ENCODE measurements at places on chromosomes 2 and 18.

DNA sequence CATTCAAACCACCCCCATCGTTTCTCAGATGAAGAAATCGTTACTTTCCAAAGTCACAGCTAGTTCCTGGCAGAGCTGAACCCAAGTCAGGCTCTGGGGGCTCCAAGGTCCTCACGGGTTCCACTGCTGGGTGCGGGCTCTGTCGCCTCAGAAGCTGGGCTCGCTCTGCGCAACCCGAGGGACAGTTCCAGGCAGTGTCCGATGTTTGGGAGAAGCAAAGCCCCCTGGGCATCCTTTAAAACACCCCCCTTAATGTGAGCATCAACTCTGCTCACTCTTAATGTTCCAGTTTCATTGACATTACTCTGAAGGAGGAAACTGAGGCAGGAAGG lies 796 bp downstream of the AOX1 start:
- no peak for DNase-seq

DNA sequence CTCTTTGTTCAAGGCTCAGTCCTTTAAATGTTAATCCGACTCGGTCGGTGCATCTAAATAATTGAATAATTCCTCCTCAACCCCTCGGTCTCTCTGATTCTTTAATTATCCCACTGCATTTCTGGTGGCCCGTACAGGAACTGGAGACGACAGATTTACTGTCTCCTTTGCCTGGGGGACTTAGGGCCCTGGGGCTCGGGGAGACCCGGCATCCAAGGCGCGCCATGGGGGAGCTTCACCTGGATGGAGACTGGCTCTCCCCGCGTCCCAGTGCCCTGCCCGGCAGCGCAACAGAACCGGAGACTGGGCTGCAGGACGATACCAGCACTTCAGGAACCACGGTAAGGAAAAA lies 47.7 kb upstream of the SELENOI start:
- DNase-seq, result peak; percentile 8

DNA sequence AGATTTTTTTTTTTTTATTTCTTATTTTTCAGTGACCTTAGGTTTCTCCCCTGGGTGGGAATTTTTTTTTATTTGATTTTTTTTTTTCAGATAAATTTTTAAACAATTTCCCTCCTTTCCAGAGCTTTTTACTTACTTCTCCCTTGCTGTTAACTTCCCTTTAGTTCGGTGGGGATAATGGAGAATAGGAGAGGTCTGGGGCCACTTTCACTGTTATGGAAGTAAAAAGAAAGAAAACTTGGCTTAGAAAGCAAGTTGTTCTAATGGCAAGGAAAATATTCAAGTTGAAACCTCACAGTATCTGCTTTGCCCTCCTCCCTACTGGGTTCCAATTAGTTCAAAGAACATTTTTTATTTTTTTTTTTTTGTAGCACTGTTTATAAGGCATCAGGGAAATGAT lies 537.1 kb upstream of the NXPH2 start:
- no peak for DNase-seq

DNA sequence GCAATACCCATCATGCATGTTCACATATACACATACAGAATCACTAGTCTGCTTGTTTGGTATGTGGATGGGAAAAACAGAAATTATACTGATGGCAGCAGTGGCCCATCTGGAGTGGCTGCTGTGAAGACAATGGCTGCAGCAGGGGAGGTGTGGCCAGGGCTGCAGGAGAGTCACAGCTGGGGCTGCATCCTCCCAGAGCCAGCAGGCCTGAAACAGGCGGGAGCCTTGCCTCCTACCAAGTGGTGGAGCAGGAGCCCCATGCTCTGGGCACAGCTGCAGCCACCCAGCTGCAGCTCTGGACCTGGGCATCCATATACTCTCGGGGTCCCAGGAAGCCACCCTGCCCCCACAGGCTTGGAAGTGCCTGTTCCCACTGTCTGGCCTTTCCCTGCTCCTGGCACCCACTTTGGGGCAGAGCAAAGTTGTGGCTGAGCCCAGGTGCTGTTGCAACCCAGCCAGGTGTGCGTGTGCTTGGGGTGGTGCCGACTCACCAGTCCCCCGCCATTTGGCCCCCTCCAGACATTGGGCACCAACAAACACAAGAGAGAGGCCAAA lies 136.6 kb downstream of the SPAG16 start:
- DNase-seq, result no peak

DNA sequence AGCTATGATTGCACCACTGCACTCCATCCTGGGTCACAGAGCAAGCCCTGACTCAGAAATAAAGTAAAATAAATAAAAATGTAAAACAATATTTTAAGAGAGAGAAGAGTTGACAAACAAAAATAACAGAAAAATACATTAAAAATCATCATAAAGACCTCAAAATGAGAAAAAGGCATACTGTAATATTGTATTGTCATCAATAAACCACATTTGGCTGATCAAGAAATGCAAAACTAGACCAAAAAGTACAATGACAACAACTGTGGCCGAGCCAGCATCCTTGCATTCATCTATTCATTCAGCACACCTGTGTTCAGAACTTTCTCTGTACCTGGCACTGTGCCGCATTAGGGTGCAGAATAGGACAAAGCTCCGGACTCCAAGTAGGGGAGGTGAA lies 121.8 kb downstream of the ALK start:
- no peak for DNase-seq

GRCh38 chr2:222900354-222900753 lies 39.5 kb downstream of the ACSL3 start:
- no peak for DNase-seq

GRCh38 chr2:154709215-154709614 lies 10.7 kb downstream of the KCNJ3 start:
- no peak for DNase-seq

- no peak for DNase-seq
These were observed 86.7 kb downstream of the SPATS2L start for GRCh38 chr2:200393191-200393590.

- no peak for DNase-seq
These were observed 172.3 kb downstream of the RNF152 start for GRCh38 chr18:61720496-61720895.

DNA sequence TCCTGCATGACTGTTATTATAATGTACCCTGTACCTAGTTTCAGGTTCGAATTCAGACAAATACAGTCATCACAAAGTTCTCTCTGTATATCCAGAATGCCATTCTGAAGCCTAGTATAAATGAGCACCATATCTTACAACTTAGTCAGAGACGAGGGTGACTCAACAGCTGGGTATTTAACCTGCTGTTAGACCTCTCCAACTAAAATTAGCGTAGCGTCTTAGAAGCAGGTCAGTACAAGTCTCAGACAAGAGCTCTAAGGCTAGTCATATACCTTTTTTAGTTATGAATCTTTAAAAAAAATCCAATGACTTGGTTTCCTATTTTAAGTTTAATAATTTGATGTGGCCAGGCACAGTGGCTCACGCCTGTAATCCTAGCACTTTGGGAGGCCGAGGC lies 74.1 kb downstream of the CABYR start:
- no peak for DNase-seq

- no peak for DNase-seq
These were observed 110.9 kb upstream of the RND3 start for GRCh38 chr2:150598383-150598782.

DNA sequence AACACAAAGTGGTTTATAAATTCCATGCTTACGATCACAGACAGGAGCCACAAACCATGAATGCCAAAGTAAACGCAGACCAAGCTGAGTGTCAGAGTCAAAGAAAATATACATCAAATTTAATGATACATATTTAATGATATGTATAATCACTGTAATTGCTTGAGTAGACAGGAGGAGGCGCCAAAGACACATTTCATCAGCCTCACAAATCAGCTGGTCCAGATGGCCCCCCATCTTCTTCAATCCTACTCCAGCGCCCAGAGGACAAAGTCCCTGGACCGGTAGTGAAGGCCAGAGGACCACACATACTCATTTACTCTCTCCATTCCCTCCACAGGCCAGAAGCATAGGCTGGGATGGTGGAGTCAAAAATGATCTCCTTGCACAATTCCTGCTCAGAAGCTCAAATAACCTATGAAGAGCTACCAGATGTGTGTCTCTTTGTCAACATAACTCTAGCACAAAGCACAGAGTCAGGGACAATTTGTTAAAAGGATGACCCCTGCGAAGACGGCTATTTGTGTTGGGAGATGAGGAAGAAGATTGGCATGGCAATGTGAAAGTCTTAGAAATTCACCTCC lies 149.3 kb upstream of the PGAP1 start:
- DNase-seq, result no peak

GRCh38 chr18:59140302-59140885 lies 710 bp downstream of the SEC11C start:
- no peak for DNase-seq

- peak; percentile 78 for DNase-seq
These were observed at the start of gene TLK1 for GRCh38 chr2:171160119-171160955. TLK1 (minus strand) TSS chr2:171160893; CDS start chr2:171160428, 465 bp downstream.

DNA sequence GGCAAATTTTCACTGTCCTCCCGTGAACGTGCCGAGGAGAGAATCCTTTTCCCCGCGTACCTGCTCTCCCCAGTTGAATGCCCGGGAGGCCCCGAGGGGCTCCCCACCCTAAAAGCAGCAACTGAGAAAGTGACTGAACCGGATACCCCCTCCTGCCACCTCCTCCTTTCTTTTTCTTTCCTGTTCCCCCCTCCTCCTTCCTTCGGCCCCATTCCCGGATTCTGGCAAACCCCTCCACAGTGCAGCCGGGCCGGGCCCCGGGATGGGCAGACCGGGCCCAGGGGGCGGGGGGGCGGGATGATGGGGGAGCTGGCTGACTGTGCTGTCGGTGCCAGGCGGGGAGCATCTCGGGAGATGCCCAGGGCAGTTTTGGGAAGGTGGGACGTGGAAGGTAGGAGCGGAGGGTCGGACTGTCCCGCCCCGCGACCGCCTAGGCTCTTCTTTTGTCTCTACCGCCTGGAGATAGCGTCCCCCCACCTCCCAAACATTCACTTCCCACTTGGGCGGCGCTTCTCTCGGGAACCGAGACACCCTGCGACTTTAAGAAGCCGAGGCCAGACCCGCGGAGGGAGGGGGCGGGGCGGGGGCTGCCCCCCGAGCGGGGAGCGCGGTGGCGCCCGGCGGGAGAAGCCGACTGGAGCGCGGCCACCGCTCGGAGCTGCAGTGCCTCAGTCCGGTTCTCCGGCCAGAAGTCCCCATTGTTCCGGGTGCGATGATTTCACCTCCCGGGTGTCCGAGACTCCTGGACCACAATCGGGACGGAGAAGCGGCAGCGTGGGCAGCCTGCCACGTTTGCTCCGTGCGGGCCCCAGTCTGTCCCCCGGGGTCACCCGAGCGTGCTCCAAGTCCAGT lies 8.2 kb downstream of the DLX2 start:
- no peak for DNase-seq

- no peak for DNase-seq
These were observed 42.3 kb upstream of the MRPL33 start for GRCh38 chr2:27729198-27729597.

DNA sequence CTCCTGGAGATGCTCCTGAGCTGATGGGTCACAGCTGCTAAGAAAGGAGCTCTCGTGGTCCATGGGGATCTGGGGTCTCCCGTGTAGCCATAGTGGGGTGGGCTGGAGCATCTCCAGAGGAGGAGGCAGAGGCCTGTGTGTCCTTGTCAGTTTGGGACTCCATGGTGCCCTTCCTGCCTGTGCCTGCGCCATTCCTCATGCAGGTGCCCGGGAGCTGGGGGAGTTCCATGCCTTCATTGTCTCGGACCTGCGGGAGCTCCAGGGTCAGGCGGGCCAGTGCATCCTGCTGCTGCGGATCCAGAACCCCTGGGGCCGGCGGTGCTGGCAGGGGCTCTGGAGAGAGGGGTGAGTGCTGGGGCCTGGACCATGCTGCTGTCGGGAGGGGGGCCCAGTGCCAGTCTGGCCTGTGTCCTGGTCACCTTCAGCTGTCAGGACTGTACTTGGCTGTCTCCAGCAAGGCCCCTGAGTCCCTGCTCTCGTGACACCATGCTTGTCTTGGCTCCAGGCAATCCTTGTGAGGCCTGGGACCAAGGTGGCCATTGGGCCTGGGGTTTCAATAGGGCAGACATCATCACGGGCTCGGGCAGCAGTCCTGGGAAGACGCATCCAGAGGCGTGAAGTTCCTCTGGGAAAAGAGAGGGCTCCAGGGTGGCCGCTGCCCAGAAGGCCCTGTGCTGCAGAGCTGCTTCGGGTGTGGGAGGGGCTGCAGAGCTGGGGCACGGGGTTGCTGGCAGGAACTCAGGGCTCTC lies 7.3 kb downstream of the CAPN10 start:
- DNase-seq, result no peak

DNA sequence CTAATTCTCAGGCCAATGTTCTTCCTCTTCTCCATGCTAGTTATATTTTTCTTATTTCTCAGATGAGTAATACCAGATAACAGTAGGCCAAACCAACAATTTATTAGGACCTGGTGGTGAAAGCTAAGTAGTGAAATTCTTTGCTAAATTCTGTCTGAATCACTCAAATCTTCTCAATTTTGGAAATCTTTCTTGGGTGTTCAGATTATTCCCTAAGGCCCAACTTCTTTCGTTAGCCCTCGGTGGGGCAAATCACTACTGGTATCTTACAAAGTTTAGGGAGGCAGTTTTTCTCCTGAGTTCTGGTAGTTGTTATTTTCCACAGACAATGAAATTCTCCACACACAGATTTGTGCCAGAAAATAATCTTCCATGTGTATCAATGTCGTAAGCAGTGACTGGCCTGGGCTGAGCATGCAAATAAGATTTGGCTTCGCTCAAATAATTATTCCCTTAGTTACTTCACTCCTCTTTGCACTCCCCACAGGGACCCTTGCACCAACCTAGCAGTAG lies 443.5 kb upstream of the SLC14A2 start:
- no peak for DNase-seq

GRCh38 chr2:127150996-127151395 lies 44.0 kb upstream of the BIN1 start:
- no peak for DNase-seq

- DNase-seq, result no peak
These were observed 223.4 kb upstream of the SMAD2 start for GRCh38 chr18:48153613-48154481.

GRCh38 chr2:129935118-129935517 lies 44.3 kb upstream of the RAB6C start:
- no peak for DNase-seq

DNA sequence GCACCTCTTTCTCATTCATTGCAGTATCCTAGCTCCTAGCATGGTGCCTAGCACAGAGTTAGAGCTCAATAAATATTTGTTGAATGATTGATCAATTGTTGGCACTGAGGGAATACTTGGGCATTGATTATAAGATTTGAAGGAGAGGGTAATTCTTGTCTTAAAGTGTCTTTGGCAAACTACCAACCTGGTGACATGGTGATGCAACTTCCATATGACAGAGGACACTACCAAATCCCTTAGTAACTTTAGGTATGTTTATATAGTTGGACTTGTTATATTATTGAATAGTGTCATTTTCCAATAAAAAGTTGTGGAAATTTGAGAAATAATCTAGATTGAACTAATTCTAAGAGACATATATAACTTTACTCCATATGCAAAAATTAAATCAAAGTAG lies 58.6 kb upstream of the CHMP1B start:
- DNase-seq, result no peak

Data from stimulated activated naive CD8-positive, alpha-beta T cell treated with anti-CD3 and anti-CD28 coated beads, Interleukin-15, Interleukin-2, amounts not matched to agents 100 U/mL and 50 U/mL, for 24 hours (primary cell).